ENCODE measurements at places on chromosomes 3 and 15.
A peak's percentile ranks its signal among the peaks of the same experiment; 100 is the strongest.

GRCh38 chr3:31533169-31534064, 692 bp downstream of the STT3B start:
- DNase-seq: no peak

GRCh38 chr3:143265501-143266070, 146.0 kb downstream of the CHST2 start:
- DNase-seq: no peak

- no peak for DNase-seq
These were observed 129.8 kb downstream of the MINAR1 start for GRCh38 chr15:79561982-79562381.

DNA sequence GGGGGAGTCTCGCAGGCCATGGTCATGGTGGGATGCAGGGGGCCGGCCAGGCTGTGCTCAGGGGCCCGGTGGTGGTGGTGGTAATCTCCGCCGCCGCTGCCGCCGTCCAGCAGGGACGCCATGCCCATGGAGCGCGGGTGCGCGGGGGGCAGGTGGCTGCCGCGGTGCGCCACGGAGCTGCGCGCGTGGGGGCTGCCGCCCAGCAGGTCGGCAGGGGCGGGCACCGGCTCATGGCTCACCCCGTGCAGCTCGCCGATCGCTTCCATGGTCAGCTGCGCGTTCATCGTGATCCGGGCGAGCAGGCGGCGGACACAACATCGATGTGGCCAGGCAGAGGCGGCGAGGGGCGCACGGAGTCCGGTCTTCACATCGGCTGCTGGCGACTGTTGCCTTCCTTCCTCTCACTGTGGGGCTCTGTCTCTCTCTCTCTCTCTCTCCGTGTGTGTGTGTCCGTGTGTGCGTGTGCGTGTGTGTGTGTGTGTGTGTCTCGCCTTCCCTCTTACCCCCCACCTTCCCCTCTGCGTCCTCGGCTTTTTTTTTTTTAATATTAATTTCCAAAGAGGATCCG, 451 bp downstream of the ONECUT1 start:
- DNase-seq: no peak

DNA sequence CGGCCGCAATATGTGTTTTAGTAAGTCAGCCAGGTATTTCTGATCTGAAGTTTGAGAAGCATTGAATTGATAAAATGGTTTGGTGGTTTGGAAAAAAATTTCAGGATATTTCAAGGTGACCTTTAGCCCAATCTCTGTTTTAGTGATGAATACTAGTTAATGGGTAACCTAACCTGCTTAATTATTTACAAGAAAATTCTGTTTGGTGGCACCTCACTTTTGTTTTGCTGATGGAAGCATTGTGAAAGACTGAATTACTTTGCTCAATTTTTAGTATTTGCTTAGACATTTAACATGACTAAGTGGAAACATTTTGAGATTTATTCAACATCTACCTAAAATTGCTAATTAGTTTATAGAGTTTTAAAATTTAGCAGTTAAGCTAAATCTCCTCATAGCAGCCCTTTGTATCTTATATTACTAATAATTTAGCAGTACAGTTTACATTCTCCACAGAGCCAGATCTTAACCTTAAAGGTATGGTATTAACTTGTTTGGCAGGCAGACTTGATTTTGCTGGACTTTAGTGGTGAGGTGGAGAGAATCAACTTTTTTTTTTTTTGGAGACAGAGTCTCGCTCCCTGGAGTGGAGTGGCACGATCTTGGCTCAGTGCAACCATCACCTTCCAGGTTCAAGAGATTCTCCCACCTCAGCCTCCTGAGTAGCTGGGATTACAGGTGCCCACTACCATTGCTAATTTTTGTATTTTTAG, 35.4 kb downstream of the GRAMD1C start:
- DNase-seq: no peak

DNA sequence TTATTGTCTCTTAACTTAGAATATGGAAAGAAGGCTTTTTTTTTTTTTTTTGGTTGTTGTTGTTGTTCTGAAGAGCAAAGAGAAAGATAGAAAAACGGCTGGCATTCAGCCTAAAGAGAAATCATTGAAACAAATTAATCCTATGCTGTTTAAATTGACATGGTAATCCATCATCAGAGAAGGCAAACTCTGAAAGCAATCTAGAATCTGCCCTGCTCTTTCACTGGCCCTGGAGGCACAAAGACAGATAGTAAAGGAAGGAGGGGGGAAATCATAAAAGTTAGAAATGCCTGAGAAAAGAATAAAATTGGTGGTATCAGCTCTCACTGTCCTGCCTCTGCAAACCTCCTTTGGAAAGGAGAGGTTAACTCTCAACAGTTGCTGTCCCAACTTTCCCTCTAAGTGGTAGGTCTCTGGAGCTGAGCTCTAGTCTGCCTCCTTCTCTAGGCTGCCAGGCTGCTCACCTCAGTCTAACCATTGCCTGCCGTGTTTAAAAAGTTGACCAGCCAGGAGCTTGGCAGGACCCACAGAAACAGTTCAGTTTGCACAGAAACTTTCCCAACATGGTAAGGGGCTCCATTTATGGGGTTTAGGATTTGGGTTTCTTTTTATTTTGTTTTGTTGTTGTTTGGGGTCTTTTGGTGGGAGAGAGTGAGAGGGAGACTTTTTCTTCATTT, 13.4 kb upstream of the NR2F2 start:
- DNase-seq: no peak

GRCh38 chr3:632571-633170, 436.1 kb downstream of the CHL1 start:
- DNase-seq: peak; percentile 40

GRCh38 chr3:190119461-190120268, 1.0 kb downstream of the P3H2 start:
- DNase-seq: no peak
